ENCODE measurements at places on chromosomes 11 and 22.
A peak's percentile ranks its signal among the peaks of the same experiment; 100 is the strongest.

DNA sequence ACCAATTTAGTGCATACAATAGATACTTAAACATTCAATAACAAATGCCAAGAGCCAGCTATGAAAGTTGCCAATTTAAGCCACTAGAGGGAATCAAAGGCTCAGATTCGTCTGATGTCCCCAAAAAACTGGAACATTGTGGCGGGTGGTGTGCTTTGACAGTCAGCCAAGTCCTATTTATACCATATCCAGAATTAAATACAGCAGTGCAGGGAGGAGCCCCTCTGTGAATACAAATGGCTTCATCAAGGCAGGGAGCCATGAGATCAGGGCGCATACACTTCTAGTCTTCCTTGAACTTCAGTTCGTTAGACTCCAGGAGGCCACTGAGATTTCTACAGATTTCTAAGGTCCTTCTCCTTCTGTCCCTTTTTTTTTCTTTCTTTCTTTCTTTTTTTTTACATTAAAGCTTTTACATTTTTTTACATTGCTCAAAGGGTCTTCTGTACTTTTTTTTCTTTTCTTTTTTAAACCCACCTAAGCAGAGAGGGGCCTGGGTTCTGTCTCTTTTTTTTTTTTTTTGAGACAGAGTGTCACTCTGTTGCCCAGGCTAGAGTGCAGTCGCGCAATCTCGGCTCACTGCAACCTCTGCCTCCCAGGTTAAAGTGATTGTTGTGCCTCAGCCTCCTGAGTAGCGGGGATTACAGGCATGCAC is 41.5 kb upstream of the HSPA8 start:
- DNase-seq: no peak

- DNase-seq: no peak
These were observed 2.9 kb upstream of the DDI1 start for GRCh38 chr11:104033561-104033960.

DNA sequence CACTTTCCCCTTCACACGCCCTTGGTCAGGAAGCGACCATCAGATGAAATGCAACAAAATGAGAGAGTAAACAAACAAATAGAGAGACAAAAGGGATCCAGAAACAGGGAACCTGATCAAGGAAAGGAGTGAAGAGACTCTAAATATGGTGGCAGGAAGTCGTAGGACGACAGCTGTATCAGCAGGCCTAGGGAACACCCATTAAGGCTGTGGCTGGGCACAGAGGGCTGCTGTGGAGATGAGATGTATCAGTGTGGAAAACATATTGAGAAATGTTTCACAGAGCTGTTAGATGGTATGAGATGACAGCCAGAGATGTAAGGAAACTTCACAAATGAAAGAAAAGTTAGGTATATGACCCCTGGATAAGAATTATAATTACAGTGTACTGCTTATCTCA is 155.8 kb upstream of the MTMR2 start:
- no peak for DNase-seq

- no peak for DNase-seq
These were observed 489 bp downstream of the NUP98 start for GRCh38 chr11:3796801-3797328.

DNA sequence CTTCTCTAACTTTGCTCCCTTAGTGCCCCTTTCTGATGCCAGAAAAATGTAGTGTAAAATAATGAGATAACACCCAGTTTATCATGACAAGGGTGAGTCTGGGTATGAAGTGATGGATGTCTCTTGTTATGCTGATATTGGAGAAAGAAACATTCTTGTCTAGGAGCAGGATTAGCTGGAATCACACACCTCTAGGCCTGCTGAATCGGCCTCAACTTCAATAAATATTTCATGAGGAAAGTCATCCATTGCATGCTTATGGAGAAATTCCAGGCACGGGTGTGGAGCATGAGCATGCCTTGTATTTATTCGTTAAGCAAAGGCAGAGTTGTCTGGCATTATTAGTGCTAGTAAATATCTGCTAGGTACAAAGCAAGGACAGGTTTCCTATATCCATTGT is 113.4 kb downstream of the NELL1 start:
- DNase-seq: no peak

- DNase-seq: no peak
These were observed 90.6 kb downstream of the SYN3 start for GRCh38 chr22:32967386-32968101.

GRCh38 chr11:6667733-6668374 is 12.2 kb upstream of the DCHS1 start:
- peak; percentile 16 for DNase-seq

DNA sequence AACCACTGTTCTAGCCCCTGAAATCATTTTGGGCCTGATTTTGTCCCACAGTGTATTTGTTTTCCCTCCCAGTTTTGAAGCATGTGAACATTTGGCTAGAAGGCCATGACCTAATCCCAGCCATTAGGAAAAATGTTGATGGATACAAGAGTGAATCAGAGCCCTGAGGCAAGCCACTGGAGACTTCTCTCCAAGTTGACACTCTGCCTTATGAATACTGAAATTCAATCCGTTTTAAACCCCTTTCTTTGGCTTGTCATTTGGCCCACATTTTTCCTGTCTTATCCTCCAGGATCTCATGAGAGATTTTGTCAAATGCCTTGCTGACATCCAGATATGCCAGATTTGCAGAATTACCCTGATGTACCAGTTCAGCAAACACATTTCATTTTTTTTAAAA is 158.8 kb downstream of the FAT3 start:
- no peak for DNase-seq

DNA sequence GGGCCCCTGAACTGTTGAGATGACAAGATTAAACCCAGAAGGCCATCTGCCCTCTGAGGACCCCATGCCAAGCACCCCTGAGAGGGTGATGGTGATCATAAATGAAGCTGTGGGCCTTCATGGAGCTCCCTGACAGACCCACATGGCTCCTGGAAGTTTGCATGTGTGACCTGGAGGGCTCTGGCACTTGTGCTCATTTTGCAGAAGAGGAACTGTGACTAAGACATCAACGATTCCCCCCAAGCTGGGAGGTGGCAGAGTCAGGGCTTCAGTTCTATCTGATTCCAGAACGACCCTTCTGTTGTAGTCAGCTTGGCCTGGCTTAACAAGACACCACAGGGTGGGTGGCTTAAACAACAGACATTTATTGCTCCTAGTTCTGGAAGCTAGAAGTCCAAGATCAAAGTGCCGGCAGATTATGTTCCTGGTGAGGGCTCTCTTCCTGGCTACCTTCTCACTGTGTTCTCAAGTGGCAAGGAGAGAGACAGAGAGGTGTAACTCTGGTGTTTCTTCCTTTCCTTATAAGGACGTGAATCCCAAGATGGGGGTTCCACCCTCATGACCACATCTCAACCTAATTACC is 46.4 kb upstream of the CD82 start:
- no peak for DNase-seq

GRCh38 chr11:103520792-103521191 is 411.6 kb downstream of the DYNC2H1 start:
- no peak for DNase-seq

- no peak for DNase-seq
These were observed at the start of gene MUC5B for GRCh38 chr11:1222491-1223345. Gene MUC5B, plus strand, starts transcription at chr11:1223066. Its CDS starts 58 bp downstream, at chr11:1223124.

- DNase-seq: no peak
These were observed 263.7 kb downstream of the NTM start for GRCh38 chr11:131633921-131634715.

- DNase-seq: no peak
These were observed 7.4 kb downstream of the USP2 start for GRCh38 chr11:119373921-119374631.

DNA sequence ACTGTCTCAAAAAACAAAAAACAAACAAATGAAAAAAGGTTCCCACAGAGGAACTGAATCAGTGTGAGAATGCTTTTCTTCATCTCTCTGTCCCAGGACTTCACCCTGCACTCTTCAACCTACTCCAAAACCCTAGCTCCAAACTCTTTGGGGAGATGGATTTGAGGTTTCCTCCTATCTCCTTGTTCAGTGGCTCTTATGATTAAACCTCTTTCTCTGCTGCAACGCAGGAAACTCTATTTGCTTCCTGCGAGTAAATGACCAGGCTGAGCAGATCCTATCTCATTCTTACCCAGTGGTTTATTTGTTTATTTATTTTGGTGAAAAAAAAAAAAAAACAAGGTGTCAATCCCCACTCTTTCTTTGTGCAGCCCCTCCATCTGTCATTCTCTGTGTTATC is 12.0 kb downstream of the SLC6A5 start:
- no peak for DNase-seq

- DNase-seq: no peak
These were observed 93.3 kb downstream of the ABTB2 start for GRCh38 chr11:34264303-34265110.

GRCh38 chr11:70112017-70112434 is 33.9 kb downstream of the ANO1 start:
- no peak for DNase-seq

GRCh38 chr11:111819161-111819828 is 52.1 kb downstream of the ALG9 start:
- no peak for DNase-seq

DNA sequence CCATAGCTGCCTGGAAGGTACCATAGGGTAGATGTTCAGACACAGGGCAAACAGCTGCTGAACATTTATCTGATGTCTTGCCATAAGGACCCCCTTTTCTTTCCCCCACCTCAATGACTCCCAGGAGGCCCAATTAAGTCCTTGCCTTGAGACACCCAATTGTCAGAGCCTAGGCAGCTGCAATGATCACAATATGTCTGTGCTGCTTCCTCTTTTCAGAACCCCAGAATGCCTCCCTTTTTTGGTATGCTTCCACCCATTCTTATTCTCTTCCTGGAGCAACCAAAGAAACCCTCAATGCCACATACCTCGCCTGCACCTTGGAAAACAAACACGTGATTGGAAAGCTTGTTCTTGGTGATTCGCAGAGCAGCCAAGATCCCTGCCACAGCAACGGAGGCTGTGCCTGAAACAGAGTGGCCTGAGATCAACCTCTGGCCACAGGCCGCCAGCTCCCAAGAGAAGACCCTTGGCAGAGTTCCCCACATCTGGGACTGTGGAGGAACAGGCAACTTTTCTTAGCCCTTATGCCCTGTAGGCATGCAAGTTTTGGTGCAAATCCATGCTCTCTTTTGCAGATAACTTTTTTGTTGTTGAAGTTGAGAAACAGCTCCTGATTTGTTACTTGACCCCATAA is 75.4 kb downstream of the CCDC81 start:
- DNase-seq: no peak

DNA sequence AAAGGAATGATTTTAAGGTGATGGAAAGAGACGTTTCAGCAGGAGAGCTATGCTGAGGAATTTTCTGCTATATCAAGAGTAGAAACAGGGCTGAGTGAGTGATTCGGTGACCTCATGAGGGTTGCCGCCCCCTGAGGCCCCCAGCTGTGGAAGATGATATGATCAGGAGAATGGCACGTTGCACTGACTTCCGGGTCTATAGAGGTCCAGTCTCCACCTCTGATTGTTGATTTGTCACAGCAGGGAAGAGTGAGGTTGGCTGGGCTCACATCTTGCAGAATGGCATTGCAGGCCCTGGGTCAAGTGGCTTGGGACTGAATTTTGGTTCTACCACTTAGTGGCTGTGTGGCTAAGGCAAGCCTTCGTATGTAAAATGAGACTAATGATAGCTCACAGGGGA is 205.1 kb downstream of the SNX19 start:
- DNase-seq: no peak

Data from stimulated activated CD4-positive, alpha-beta T cell treated with anti-CD3 and anti-CD28 coated beads, TNF-alpha, amount 100 ng/mL, for 1 hour (primary cell).